ENCODE measurements at places on chromosomes 6 and 20.

DNA sequence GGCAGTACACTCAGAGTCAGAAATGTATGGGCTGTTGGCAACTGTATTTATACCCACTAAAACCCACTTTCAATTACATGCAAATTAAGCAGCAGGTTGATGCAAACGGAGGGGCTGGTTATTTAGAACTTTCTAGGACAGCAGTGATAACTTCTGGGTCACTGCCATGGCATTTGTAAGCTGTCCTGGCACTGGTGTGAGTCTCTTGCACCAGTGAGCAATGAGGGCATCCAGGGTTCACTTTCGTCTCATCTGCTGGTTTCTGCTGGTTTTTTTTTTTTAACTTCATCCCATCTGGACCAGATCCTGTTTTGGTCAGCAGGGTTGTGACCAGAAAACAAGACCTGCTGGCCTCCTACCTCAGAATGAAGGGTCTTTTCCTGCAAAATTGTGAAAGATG is 49.2 kb downstream of the CDH26 start:
- no peak for DNase-seq

- no peak for DNase-seq
These were observed 593 bp upstream of the COL9A3 start for GRCh38 chr20:62816031-62816883.

DNA sequence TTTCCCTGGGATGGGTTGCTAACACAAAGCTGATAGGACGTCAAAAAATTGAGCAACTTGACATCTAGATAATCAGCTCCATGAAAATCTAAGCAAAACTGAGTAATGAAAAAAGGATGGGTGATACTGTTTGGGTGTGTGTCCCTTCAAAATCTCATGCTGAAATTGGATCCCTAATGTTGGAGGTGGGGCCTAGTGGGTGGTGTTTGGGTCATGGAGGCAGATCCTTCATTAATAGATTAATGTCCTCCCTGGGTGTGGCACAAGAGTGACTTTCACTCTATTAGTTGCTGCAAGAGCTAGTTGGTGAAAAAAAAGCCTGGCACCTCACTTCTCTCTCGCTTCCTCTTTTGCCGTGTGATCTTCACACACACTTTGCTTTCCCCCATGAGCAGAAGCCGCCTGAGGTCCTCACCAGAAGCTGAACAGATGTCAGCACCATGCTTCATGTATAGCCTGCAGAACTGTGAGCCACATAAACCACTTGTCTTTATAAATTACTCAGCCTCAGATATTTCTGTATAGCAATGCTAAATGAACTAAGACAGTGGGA is 160.9 kb downstream of the FRK start:
- no peak for DNase-seq

DNA sequence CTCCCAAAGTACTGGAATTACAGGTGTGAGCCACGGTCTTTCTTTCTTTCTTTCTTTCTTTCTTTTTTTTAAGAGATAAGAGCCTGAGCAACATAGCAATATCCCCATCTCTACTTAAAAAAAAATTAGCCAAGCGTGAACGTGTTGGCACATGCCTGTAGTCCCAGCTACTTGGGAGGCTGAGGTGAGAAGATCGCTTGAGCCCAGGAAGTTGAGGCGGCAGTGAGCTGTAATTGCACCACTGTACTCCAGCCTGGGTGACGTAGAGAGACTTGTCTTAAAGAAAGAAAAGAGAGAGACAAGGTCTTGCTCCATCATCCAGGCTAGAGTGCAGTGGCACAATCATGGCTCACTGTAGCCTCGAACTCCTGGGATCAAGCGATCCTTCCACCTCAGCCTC is 162.0 kb upstream of the MLN start:
- DNase-seq, result no peak

GRCh38 chr6:4895971-4896370 is 107.9 kb downstream of the RPP40 start:
- no peak for DNase-seq

DNA sequence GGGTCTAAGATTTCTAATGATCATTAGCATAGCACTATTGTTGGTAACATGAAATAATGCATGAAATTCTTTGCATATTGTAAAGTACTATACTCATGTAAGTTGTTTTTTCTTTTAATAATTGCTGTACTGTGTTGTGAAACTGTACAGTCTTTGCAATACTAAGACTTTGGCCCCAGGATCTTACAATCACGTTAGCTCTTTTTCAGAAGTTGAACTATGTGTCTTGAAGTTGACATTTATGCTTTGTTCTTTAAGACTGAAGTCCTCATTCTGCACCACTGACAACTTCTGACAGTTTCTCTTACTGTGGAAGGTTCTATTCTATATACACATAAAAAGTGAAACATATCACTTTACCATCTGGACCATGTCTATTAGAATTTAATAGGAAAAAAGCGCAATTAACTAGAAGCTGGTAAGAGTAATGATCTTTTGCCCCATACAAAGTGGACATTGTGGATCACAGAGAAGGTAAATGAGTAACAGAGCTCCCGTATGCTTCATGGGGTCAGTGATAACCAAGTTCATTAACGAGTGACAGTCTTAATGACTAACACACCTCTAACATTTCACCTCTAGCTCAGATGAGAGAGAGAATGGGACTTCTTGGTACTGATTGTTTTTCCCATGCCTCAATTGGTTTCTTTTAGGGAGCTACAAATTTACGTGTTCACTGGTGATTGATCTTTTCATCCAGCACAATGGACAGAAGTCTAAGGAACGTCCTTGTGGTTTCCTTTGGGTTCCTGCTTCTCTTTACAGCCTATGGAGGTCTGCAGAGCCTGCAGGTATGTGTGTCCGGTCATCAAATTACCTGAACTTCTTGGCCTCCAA is at the start of gene UNC93A:
Gene UNC93A (plus strand): TSS at position 530 of the 837 bp plus-strand sequence. CDS start 175 bp downstream, at position 705.
- DNase-seq, result no peak

- no peak for DNase-seq
These were observed 4.4 kb upstream of the HLA-DMB start for GRCh38 chr6:32945108-32945760.

DNA sequence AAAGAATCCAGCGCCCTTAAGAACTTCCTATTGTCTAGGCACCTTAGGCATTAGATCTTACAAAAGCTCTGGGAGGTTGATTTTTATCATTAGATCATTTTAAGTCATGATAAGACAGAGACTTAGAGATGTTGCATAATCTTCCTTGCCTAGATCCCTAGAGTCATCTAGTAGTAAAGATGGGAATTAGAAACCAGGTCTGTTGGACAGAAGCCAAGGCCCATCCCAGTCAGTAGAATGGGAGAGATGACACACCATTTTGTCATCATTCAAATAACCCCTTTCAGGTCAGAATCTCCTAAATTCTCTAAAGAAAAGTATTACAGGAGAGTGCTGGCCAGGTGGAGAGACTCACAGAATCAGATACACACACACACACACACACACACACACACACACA is 579.1 kb downstream of the BMP2 start:
- DNase-seq, result no peak

DNA sequence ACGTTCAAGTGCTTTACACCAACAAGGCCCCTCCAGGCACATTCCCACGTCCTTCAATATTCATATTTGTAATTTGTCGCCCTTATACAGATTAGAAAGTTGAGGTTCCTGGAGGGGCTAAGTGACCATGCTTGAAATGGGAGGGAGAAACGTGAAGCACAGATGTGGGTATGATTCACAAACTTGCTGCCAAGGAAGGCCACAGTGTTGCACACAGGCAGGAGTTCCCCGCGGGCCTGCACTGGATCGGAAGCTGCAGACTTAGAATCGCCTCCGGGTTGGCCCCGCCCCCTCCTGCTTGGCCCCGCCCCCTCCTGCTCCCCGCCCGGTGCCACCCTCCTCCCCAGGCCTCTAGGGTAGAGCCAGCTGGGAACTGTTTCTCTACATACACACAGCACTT is 58.2 kb upstream of the QKI start:
- no peak for DNase-seq

DNA sequence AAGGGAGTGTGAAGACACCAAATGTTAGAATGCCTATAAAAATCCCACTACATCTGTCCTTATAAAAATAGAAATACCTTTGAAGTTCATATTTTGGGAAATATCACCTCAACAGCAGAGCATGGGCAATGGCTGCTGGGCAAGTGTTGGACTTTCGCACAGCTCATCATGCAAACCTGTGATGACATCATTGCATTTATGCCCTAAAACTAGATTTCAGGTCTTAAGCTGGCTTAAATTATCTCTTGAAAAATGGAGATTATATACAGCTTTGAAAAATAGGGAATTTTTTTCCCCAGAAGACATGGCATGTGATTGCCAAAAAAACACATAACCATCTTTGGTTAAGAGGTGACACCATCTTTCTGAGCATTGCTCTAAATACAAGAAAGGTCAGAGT is 197.8 kb downstream of the UST start:
- no peak for DNase-seq

- no peak for DNase-seq
These were observed 9.6 kb upstream of the PLG start for GRCh38 chr6:160692369-160692959.

GRCh38 chr20:20448881-20449280 is 81.0 kb downstream of the INSM1 start:
- peak; percentile 75 for DNase-seq

DNA sequence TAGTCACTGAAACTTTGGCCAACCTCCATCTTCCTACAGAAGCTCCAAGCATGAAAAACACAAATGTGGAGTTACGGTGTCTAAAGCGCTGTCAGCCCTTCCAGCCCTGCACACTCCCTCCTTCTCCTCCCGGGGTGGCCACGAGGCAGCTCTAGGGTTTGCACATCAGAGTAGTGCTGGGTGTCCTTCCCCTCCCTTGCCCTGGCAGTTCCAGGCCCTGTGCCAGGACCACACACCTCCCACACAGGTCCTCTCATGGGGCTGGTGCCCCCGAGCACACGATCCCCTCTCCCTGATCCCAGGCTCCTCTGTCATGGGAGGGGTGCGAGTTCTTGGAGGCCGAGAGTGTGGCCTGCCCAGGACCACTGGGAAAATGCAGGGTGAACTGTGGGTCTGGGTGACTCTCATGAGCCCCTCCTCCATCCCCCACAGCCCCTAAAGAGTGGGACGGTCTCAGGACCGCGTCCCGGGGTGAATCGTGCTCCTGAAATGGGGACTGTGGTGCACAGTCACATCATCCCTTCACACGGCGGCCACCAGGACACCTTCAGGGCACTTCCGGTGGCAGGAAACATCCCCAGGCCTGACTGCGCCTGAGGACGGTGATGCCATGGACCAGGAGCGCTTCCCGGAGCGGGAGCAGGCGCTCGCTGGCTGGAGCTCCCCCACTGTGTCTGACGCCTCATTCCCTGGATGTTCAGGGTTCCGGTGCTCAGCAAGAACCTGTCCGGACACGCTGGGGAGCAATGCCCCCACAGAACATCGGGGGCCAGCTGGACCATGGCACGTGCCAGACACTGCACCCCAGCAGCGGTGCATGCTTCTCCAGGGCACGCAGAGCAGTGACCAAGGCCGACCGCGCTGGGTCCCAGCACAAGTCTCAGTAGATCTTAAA is 42.8 kb upstream of the SLCO4A1 start:
- DNase-seq, result no peak

DNA sequence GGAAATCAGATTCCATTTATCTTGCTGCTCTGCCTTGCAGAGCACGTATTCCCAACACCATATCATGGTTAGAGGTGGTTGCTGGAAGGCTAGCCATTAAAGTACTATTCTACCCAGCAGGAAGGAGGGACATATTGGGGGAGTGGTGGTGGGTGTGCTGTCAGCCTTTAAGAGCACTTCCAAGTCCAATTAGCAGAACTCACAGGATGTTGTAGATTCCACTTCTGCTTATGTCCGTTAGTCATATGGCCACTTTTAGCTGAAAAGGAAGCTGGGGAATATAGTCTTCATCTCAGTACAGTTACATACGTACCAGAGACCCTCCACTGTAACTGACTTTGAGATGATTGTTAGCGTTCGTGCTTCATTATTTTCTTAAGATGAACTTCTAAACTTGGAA is 94.4 kb downstream of the SAMD3 start:
- no peak for DNase-seq

DNA sequence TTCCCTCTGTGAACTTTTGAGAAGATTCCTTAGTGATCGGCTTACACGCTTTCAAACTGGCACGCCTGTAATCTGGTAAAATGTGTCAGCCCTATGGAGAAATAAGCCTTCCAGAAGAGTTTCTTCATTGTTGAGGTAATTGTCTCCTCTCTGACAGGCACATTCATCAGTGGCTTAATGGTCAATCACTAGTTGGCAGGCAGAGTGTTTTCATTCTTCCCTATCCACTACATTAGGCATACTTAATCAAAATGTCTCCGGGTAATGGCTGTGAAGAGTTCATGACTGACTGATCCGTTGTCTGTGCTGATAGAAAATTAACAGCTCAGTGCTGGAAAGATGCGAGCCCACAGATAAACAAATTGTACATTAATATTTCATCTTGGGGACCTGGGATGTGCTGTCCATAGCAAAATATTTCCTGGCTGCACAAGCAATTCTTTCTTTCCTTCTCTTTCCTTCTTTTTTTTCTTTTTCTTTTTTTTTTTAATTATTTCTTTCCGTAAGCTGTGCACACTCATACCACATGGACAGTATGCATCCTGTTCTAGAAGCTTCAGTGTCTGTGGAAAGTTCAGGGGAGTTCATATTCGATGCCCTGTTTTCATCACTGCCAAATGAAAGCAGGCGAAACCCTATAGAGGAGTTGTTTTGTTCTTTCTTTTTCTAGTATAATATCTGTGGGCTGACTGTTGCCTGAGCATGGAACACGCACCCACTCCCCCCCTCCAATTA is 31.4 kb downstream of the TSHZ2 start:
- DNase-seq, result no peak

DNA sequence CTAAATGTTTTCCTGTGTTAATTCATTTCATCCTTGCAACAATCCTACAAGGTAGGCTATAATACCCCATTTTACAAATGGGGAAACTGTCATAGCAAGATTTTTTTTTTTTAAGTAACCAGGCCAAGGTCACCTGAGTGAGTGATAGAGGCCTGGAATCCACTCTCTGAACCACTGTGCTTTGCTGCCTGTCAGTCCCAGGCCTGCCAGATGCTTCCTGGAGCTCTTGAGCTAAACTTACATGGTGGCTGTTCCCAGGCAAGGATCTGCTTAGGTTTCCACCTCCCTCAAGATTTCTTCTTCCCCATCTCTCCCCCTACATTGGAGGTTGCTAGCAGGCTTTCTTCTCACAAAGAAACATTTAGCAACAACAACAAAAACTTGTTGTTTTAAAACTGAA is 32.7 kb upstream of the RNF8 start:
- no peak for DNase-seq

- DNase-seq, result no peak
These were observed 183.9 kb downstream of the ERMARD start for GRCh38 chr6:169935348-169935718.

DNA sequence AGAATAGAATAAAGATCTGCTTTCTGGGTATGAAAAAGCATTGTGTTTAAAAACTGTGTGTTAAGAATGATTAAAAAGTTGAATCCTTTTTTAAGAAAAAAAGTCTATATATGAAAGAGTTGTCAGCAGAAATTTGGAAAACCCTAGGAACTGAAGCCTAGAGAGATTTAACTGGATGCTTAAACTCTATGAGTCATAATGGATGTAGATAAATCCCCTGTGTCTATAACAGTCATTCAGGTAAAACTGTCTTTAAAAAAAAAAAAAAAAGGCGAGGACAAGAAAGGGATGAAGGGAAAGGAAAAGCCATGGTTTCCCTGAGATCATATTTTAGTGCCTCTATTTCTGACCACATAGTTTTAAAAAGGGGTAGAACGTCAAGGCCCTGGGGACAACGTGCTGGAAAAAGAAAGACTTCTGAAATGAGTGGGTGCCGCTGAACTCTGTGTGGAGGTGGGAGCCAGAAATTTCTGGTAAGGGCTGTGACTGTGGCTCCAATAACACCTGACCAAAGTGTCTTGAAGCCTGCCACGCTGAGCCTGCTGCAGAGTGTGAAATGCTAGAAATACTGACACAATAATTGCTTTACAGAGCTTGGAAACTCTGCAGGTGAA is 302.6 kb upstream of the ARID1B start:
- DNase-seq, result no peak
